ENCODE measurements at places on chromosomes 5 and 9.

- DNase-seq: no peak
These were observed 401.9 kb upstream of the PDE4D start for GRCh38 chr5:60295423-60295822.

DNA sequence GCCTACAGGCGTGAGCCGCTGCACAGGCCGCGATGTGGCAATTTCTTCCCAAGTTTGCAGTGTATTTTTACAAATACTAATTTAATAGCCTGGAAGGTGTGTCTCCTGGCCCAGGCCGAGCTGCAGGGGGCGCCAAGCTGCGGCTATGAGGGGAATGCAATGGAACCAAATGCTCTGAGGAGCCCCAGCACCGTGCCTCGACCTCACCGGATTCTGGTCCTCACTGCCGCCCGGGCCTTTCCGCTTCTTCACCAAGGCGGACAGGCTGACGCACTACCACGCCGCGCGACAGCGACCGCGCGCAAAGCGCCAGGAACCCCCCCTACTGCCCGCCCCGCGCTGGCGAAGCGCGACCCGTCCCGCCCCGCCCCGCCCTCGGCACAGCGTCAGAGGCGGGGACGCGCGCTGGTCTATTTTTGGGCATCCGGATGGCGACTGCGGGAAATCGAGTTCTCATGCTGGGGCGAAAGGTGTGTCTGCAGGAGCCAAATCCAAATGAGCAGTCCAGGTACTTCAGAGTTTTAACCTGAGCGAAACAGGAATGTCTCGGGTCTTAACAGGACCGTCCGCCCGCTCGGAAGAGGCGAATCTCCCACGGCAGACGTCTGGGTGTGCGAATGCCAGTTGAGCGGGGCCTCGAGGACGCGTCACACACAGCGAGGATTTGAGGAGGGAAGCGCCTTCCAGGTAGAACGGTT lies 31.7 kb upstream of the PRXL2C start:
- DNase-seq: no peak

DNA sequence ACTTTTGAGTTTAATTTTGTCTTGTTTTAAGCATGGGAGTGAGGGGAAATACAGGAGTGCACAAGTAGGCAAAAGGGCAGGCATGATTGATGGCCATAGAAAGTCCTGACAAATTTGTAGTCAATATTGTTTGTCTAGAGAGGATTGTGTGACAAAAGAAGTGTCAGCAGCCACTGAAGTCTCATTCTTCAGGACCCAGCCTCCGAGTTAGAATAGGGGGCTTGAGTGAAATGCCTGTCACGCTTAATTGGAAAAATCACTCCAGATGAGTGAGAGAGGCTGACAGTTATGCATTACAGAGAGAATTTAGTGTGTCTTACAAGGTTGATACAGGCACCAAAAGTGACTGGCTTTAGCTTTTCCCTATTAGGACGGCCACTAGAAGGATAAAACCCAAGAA lies 81.9 kb upstream of the RPS23 start:
- no peak for DNase-seq

DNA sequence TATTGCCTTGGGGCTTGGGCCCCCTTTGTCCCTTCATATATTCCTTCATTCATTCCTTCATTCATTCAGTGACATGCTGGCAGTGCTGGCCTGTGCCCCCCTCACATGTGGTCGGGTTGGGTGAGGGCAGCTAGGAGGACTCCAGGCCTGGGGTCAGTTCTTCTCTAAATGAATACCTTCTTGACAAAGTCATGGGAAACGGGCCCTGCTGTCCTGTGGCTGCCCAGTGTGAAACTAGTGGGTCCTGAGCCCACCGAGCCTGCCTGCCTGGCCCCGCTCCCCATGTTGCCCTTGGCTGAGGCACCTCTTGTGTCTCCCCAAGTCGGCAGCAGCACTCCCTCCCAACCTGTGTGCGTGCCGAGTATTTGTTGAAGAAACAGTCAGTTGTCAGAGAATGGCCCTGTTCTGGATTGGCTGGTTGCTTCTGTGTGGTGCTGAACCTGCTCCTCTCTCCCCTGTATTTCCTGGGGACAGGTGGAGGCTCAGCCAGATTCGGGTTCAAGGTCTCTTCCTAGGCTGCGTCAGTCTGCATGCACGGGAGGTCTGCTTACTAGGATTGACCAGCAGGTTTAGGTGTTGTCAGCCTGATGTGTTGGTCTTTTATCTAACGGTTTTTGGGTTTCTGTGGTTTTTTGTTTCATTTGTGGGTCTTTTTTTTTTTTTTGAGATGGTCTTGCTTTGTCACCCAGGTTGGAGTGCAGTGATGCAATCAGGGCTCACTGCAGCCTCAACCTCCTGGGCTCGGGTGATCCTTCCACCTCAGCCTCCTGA lies 3.0 kb upstream of the CEL start:
- DNase-seq: no peak

DNA sequence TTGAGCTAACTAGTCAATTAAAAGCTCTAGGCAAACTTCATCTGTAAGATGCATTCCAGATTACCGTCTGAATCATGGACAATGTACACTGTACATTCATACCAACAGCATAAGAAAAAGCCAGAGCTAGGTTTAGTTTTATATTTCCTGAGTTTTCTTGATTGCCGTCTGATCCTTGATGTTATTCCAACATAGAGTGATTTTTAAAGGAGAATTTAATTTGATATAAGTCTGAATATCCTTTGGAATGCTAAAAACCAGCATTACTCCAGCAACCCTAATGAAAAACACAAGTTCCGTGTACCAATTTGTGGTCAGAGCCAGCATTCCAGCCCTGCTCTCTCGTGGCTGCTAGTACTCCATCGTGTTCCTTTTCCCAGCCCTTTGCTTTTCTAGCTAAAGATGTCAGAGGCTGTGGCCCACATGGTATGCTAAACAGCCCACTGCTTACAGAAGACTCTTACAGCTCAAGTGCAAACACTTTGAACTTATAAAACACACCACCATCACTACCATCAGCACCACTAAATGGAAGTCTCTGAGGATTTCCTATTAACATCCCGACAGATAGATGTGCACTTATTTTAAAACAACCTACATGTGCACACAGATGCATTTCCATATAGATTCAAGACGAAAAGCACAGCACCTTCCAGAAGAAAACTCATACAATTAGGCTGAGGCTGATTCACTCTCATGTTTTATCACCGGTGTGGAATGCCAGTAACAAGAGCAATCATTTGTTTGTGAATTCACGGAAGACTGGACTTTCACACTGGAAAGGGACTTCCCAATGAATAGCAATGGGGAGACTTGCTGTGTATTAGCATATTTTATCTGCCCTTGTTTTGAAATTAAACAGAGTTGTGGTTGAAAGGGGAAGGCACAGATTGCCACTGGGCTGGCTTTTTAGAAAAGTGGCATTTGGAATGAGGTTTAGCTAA lies 246.9 kb upstream of the GAS1 start:
- DNase-seq: peak; percentile 95

- DNase-seq: no peak
These were observed 84.0 kb downstream of the ZFAND5 start for GRCh38 chr9:72280913-72281500.

DNA sequence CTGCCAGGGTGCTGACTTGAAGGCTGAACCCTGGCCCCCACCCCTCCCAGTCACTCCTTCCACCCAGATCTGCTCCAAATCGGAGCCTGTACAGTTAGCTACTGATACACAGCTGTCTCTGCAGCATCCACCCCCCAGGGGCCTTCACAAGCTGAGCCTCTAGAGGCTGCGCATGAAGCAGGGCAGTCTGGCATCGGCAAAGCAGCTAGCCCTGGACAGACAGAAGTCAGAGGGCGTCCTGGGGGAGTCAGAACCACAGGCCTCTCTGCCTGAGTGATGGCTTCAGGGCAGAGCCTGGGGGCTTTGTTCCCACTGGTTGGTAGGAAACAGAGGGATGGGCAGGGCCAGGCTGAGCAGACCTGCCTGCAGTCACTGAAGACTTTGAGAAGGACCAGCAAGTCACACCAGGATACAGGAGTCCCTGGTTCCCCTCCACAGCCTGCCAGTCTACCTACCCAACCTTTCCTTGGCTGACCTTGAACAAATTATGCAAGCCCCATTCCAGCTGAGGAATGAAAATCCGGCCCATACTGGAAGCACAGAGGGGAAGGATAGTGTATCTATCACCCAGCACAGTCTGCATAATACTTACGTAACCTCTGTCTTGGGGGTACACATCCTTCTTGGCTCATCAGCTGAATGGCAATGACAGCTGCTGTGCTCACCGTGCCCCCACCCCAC lies 8.8 kb downstream of the VDAC1 start:
- DNase-seq: no peak

DNA sequence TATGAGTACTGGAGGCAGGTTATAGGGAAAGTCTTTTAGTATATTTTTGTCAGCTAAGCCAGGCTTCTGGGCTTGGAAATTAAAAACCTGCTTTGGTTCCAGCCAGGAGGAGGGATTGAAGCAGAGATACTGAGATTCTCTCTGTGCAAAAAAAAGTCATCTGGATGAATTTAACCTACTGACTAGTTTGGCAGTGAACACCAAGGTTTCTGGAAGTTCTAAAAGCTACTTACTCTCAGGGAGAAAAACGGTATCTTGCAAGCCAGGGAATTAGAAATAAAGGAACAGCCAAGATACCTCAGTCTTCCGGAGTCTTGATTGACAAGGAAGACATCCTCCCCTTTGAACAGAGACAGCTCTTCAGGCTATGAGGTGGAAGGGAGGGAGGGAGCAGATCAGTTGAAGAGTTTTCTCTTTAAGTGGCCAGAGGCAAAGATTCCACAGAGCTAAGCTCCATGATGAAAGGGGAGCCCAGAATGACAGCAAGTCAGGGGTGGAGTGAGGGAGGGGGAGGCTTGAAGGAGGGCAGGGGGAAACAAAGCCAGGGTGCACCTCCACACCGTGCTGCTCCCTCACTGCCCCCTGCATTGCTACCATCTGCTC lies 8.3 kb upstream of the ZBTB34 start:
- no peak for DNase-seq

DNA sequence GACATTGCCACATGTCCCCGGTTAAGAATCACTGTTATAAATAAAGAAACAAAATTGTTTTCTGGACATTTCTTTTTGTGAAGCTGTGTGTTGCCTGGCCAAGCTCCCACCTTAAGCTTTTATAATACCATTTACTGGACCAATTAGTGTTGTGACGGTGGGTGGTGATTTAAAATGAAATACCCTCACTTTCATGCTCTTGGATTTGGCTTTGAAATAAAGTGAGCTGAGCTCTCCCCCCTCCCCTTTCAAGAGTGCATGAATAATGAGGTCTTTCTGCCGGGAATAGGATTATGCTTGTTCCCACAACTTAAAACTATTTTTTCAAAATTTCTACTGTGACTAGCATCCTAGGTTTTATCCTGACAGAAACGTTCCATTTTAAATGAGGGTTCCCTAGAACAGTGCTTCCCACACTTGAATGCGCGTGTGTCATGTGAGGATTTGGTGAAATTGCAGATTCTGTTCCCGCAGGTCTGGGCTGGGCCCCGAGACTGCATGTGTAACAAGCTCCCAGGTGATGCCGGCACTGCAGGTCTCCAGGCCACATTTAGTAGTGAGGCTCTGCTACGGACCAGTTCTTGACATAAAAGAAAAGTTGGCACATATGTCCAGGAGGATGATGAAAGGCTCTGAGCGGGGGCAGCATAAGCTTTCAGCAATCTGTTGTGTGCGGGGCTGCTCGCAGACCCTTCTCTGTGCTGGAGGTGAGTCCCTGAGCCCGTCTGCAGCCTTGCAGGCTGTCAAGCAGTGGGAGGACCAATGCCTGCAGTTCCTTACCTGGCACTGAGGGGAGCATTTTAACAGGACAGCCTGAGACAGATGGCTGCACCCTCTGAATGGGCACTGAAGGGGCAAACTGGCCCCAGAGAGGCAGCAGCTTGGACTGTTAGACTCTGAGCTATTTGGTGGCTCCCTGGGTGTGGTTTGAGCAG lies 24.4 kb downstream of the IQGAP2 start:
- no peak for DNase-seq

GRCh38 chr5:102231693-102232619 lies 64.1 kb downstream of the SLCO4C1 start:
- no peak for DNase-seq

DNA sequence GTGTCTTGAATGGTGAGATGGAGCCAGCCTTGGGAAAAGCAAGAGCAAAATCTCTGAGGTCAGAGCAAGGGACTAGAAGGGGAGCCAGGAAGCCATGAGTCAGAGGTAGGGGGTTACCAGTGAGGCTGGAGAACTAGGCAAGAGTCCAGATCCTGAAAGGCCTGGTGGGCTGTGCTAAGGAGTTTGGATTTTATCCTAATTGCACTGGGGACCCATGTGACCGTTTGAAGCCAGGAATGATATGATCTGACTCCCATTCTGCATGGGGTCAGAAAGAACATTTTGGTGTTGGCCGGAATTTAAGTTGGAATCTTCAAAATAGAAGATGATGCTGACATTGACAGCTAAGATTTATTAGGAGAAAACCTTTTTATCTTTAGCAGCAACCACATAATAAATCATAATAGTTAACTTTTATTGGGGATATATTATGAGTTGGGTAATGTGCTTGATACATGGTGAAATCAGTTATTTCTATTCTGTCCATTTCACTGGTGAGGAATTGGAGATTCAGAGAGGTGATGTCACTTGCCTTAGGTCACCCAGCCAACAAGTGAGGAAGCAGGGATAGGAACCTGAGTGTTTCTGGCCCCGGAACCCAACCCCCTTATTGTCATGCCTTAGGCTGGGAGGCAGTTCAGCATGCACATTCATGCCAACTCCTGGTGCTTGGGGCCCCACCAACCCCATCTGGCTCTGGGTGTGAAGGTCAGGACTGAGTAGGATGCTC lies 61.5 kb upstream of the RARS1 start:
- DNase-seq: no peak

DNA sequence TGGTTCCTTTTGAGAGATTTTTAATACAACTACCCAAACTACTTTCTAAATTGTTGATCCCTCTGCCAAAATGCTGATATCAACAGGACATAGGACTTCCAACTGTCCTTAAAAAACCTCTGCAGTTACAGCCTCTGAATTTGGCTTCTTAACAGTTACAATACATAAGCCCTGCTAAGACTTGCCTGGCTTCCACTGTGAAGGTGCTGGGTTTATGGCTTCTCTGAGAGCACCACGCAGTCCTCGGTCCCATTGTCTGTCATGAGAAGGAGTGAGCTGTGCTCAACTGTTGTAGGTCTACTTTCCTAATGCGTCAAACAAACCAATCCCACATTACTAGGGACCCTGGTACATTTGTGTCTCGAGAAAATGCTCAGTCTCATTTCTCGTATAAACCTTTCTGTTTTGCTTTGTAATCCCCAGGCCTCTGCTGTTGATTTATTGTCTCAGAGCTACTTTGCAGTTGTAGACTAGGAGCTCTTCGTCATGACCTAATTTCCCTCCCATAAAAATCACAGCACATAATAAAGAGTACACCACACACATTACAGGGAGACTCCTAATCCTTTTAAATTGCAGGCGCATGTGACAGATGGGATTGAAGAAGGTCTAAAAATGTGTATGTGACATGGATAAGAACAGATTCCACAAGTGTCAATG lies 274.9 kb downstream of the NR3C1 start:
- no peak for DNase-seq

- DNase-seq: no peak
These were observed 54.7 kb downstream of the ANGPTL2 start for GRCh38 chr9:127067603-127068220.

DNA sequence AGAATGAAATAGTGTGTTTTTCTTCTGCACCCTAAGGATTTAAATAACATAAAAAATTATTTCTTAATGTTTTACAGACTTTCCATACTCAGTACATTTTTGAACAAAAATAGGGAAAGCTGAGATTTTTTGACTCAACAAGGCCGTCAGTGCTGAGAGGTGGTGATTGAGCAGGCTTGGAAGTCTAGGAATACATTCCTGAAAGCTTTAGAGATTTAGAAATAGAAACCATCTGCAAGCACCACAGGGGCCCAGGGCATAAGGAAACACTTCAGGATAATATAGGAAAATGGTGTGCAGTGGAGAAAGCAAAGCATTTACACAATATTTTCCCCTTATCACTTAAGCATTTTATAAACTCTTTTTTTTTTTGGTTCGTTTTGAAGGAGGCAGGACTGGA lies 5.2 kb downstream of the BASP1 start:
- no peak for DNase-seq

All from AG04449 (cell line).